ENCODE measurements at places on chromosomes 4 and X.

DNA sequence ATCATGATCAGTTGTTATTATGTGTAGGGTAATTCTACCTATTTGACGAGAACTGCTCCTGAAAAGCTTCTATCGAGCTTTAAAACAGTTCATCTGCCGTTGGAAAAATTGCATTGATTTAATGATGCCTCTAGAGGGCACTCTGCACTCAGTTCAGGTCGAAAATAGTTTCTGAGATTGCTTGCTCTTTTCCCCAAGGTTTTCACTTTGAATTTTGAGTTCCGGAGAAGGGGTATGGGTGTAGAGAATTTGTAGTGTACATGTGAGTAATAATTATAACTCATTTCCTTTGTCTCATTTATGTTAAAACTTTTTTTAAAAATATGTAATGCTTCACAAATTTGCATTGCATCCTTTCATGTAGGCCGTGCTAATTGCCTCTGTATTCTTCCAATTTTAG is 28.4 kb upstream of the TNIP3 start:
- no peak for DNase-seq

GRCh38 chr4:139904406-139904805 is 238.8 kb downstream of the MGST2 start:
- no peak for DNase-seq

DNA sequence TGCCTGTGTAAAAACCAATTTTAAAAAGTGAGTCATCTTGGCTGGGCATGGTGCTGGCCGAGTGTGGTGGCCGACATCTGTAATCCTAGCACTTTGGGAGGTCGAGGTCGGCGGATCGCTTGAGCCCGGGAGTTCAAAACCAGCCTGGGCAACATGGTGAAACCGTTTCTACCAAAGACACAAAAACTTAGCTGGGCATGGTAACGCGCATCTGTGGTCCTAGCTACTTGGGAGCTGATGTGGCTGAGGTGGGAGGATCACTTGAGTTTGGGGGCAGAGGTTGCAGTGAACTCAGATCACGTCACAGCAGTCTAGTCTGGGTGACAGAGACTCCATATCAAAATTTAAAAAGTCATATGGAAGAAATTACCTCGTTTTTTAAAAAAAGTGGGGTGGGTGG is 7.6 kb downstream of the RLIM start:
- DNase-seq = no peak

DNA sequence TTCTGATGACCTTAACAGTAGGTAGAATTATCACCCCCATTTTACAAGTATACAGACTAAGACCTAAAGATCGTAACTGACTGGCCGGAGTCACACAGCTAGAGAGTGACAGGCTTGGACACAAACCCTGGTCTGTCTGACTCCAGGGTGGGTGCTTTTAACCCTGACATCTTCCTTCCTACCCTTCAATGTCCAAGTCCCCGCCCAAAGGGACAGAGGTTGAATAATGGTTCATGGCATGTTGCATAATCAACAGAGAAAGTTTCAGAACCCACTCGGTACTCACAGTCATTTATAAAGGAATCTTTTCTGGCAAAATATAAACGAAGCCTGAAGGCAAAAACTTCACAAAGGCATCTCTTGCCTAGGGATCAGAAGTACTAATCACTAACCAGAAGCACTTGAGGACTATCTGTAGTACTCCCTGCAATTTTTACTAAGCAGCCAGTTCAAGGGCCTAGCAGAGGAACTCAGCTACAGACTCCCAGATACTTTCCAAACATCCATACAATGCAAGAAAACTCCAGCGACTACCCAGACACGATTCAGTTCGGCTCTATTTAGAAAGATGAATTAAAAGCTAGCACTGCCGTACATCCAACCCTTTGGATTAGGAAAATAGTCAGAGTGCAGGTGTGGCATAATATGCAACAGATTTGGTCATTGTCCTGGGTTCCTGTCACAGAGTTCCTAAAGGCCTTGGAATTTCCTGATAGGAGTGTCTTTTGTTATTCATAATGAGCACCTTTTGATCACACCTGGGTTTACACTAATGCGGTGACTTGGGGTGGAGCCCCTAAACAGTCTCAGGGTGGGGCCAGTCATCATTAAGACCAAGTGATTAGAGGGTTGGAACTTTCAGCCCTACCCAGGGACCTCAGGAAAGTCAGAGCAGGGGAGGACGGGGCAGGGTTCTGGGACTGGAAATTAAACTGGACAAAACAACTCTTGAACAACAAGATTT is 44.0 kb downstream of the RELL1 start:
- DNase-seq = no peak

DNA sequence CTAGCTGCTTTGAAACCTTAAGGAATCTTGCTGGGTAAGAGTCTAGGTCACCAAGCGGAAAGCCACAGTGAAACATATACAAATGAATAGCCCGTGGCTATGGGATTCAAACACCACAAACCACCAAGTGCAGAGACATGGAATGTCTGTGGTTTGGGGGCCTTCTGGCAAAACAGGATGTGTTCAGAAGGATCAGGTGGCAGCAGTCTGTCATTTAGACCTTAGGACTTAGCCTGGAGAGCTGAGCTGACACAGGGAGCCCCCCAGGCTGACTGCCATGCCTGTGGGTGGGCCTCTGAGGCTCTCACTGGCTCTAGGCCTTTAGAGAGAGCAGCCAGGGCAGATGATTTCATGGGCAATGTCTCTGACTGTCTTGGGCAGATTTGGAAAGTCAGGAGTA is 225.6 kb downstream of the FBXW7 start:
- no peak for DNase-seq

- no peak for DNase-seq
Measured at GRCh38 chr4:95758001-95758400, 81.9 kb upstream of the PDHA2 start.

DNA sequence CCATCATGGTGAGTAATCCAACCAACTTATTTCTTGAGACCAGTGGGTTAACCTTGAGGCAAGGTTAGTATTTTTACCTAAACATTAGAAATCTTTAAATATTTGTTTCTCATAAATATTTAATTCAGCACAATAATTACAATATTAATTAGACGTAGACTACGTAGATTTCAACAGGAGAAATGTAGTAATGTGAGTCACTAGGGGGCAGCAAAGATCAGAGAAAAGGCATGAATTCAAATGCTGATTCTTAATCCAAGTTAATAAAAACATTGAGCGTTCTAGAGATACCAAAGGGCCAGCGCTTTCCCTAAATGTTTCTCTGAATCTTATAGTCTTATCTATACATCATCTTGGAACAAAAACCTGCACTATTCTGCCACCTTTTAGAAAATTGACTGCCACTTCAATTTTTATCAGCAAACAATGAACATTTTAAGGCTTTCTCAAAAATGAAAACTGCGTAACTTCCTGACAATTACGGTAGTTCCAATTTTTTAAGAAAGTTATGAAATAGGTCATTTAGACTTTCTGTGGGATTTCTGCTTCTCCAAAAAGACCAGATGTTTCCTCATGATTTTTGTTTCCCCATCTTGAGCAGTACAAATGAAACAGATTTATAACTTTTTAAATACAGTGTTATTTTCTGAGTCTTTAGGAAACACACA is 180.7 kb downstream of the GASK1B start:
- DNase-seq = no peak

- no peak for DNase-seq
Measured at GRCh38 chr4:72357908-72358307, 211.1 kb downstream of the ADAMTS3 start.

DNA sequence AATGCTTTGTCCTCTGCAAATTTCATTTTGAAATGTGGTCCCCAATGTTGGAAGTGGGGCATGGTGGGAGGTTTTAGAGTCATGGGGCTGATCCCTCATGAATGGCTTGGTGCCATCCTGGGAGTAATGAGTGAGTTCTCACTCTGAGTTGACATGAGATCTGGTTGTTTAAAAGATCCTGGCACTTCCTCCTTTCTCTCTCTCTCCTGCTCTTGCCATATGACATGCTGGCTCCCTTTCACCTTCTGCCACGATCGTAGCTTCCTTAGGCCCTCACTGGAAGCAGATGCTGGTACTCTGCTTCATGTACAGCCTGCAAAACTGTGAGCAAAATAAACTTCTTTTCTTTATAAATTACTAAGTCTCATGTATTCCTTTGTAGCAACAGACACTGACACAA is 262.0 kb downstream of the IL15 start:
- DNase-seq = no peak

DNA sequence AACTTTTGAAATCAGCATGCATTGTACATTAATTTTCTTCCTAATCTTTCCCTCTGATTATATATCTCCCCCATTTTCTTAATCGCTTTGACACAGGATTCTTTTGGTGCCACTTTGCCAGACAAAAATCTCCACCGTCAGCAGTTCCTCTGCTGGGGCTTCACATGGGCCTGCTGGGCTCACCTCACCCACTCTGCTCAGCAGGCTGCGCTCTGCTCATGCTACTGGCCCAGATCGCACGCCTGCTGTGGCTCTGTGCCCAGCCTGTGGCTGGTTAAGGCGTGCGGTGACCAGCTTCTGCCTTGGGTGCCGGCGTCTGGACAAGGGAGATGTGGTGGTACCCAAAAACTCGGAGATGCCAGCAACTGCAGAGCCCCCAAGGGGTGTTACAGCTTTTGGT is 31.1 kb downstream of the UCHL1 start:
- no peak for DNase-seq

- DNase-seq = no peak
Measured at GRCh38 chr4:3262208-3263052, 13.5 kb downstream of the MSANTD1 start.

- peak; percentile 10 for DNase-seq
Measured at GRCh38 chr4:138185859-138186645, 56.1 kb downstream of the SLC7A11 start.

GRCh38 chr4:55004831-55005230 is 120.6 kb downstream of the KDR start:
- no peak for DNase-seq
